ENCODE measurements at places on chromosomes 7 and 10. TPM values are rescaled to one million over a fixed set of nuclear protein-coding genes. Genes with fewer than 3 reads are reported as not detected.

AS3MT gene
- not detected for total RNA-seq

- H3K36me3 ChIP-seq = no peaks in the 10 kb centered on the region
- no peak overlapping the region for H3K4me3 ChIP-seq
- H3K27ac ChIP-seq = no peak overlapping the region
- H3K4me1 ChIP-seq = no peaks in the 10 kb centered on the region
- no peaks in the 10 kb centered on the region for H3K27me3 ChIP-seq
These were observed 6.7 kb upstream of the MGAM2 start for GRCh38 chr7:142104550-142105527.

GRCh38 chr7:32479574-32480200 lies 10.5 kb downstream of the LSM5 start:
- H3K27ac ChIP-seq = no peak overlapping the region
- no peak for DNase-seq
- H3K4me1 ChIP-seq = no peaks in the 10 kb centered on the region
- no peak overlapping the region for H3K4me3 ChIP-seq

CTAGE4 gene
- 1.3 TPM for total RNA-seq

DNA sequence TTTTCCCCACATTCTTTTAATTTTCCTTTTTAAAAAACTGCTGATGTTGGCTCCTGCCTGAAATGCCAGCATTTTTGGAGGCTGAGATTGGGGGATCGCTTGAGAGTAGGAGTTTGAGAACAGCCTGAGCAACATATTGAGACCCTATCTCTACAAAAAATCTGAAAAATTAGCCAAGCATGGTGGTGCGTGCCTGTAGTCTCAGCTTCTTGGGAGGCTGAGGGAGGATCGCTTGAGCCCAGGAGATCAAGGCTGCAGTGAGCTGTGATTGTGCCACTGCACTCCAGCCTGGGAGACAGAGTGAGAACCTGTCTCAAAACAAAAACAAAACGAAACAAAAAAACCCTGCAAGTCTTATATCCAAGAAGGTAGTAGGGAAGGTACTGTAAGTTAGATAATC lies 51.7 kb downstream of the ZMYND11 start:
- H3K4me1 ChIP-seq = no peaks in the 10 kb centered on the region
- DNase-seq = no peak
- H3K36me3 ChIP-seq = peaks cover 2% of the 10 kb centered on the region
- no peak overlapping the region for H3K4me3 ChIP-seq
- no peaks in the 10 kb centered on the region for H3K27me3 ChIP-seq

NME8 gene
- total RNA-seq = 0.51 TPM

GRCh38 chr10:115321360-115321759 lies 228.2 kb downstream of the ATRNL1 start:
- no peaks in the 10 kb centered on the region for H3K27me3 ChIP-seq
- no peak overlapping the region for H3K27ac ChIP-seq
- H3K4me1 ChIP-seq = no peaks in the 10 kb centered on the region
- H3K36me3 ChIP-seq = no peaks in the 10 kb centered on the region

DNA sequence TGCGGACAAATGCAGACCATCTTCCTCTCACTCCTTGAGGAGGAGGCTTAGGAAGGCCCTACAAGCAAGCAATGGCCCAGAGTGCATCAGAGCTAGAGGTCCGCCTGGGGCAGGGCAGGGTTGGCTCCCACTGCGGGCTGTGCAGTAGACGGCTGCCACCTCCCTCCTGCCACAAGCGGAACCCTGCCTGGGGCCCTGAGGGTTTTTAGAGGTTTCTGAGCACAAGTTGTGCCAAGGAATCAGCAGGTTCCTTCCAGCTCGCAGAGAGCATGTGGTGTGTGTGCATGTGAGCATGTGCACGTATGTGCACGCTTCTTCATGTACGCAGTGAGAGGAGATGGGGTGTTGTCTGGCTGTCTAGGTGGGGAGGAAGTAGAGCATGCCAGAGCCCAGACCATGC lies 25.9 kb upstream of the SMARCD3 start:
- no peak for DNase-seq
- no peaks in the 10 kb centered on the region for H3K4me1 ChIP-seq
- H3K36me3 ChIP-seq = no peaks in the 10 kb centered on the region
- no peaks in the 10 kb centered on the region for H3K27me3 ChIP-seq
- H3K4me3 ChIP-seq = no peak overlapping the region
- H3K27ac ChIP-seq = no peak overlapping the region

- no peaks in the 10 kb centered on the region for H3K36me3 ChIP-seq
- DNase-seq = no peak
- H3K4me3 ChIP-seq = no peak overlapping the region
- no peaks in the 10 kb centered on the region for H3K27me3 ChIP-seq
- H3K27ac ChIP-seq = no peak overlapping the region
These were observed 478.6 kb downstream of the LRMDA start for GRCh38 chr10:75910032-75910431.

- no peaks in the 10 kb centered on the region for H3K4me1 ChIP-seq
- H3K27ac ChIP-seq = no peak overlapping the region
- peaks cover 27% of the 10 kb centered on the region for H3K36me3 ChIP-seq
- H3K27me3 ChIP-seq = no peaks in the 10 kb centered on the region
- DNase-seq = no peak
These were observed 33.7 kb downstream of the CYP51A1 start for GRCh38 chr7:92100534-92100933.

GRCh38 chr7:140326116-140326928 lies 72.0 kb downstream of the SLC37A3 start:
- no peaks in the 10 kb centered on the region for H3K27me3 ChIP-seq
- H3K4me3 ChIP-seq = no peak overlapping the region

- no peak overlapping the region for H3K4me3 ChIP-seq
- no peak overlapping the region for H3K27ac ChIP-seq
- H3K4me1 ChIP-seq = no peaks in the 10 kb centered on the region
- H3K27me3 ChIP-seq = no peaks in the 10 kb centered on the region
These were observed 6.3 kb downstream of the TPST1 start for GRCh38 chr7:66211429-66211828.

GRCh38 chr7:111010798-111011197 lies 80.1 kb upstream of the LRRN3 start:
- no peak overlapping the region for H3K27ac ChIP-seq
- no peak for DNase-seq
- H3K4me1 ChIP-seq = peaks cover 15% of the 10 kb centered on the region
- no peaks in the 10 kb centered on the region for H3K27me3 ChIP-seq
- H3K36me3 ChIP-seq = no peaks in the 10 kb centered on the region
- H3K4me3 ChIP-seq = no peak overlapping the region

GRCh38 chr10:124629415-124629814 lies 114.8 kb downstream of the FAM53B start:
- H3K27me3 ChIP-seq = no peaks in the 10 kb centered on the region
- H3K4me3 ChIP-seq = no peak overlapping the region
- H3K27ac ChIP-seq = no peak overlapping the region
- peaks cover 7% of the 10 kb centered on the region for H3K36me3 ChIP-seq
- peaks cover 25% of the 10 kb centered on the region for H3K4me1 ChIP-seq

GRCh38 chr7:102412548-102412947 lies 16.4 kb downstream of the PRKRIP1 start:
- no peak overlapping the region for H3K27ac ChIP-seq
- DNase-seq = no peak
- peaks cover 36% of the 10 kb centered on the region for H3K4me1 ChIP-seq

STEAP1B gene
- total RNA-seq = not detected
